ENCODE measurements at places on chromosomes 6 and 20.

GRCh38 chr20:46602429-46602828 lies 48.8 kb downstream of the SLC13A3 start:
- no peak for DNase-seq

- no peak for DNase-seq
Observed at GRCh38 chr6:145076115-145076841, 659.0 kb downstream of the EPM2A start.

DNA sequence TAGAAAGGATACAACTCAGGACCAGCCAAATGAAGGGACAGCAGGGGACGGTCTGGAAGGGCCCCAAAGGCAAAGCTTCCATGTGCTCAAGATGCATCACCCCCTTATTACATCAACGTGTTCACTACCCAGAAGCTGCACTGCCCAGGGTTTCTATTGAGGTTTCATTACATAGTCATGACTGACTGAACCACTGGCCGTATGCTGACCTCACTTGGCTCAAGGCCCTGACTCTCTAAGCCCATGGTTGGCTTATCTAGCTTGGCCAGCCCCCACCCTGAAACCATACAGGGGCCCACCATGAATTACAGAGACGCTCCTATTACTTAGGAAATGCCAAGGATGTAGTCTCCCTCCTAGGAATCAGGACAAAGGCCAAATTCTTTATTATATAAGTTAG lies 179.4 kb downstream of the FOXC1 start:
- no peak for DNase-seq

DNA sequence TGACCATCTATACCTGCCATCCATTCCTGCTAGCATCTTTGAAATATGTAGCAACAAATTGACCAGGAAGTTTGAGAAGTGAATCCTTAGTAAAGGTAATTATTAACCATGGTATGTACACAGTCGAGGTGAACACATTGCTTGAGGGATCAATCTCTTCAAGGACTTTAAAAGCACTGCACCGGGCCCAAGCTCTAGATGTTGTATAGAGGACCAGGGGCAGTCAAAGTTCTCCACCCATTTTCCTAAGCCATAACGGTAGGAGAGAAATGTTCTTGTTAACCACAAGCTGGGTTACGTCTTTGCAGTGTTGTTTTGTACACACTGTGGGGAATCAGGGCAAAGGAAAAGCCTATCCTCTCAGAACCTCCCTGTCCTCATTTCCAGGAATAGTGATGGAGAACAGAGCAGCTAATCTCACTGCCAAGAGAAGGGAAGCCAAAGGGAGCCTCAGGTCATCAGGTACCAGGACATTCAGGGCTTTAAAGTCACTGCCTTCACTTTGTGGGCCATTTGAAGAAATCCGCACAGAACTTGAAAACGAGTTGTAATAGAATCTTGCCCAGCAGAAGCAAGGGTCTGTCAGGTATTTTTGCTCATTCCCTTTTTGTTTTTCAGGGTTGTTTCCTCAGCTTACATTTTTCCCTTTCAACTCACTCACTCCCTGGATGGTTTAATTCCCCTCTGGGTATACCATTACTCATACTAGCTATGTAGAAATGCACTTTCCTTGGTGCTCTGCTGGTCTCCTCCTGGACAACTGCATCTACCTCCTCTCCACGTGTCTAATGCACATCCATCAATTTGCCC lies 5.3 kb upstream of the PM20D2 start:
- no peak for DNase-seq

GRCh38 chr6:151015101-151015700 lies 149.7 kb downstream of the MTHFD1L start:
- no peak for DNase-seq

GRCh38 chr6:13234130-13234529 lies 94.2 kb downstream of the TBC1D7 start:
- peak; percentile 16 for DNase-seq

GRCh38 chr6:155544677-155545076 lies 89.0 kb upstream of the NOX3 start:
- DNase-seq: no peak

DNA sequence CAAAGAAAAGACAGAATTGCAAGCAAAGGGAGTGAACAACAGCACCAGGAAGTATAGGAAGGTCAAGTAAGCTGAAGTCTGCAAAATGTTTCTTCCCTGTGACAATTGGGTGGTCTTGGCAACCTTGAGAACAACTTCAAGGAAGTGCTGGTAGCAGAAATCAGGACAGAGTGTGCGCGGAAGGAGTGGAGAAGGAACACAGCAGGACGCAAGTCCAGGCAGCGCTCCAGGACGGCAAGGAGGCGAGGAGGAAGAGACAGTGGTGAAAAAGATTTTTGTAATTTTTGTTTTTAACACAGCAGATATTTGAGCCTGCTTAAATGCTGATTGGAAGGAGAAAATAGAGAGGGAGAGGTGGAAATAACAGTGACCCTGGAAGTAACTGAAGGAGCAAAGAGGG lies 141.7 kb downstream of the F13A1 start:
- DNase-seq: no peak

DNA sequence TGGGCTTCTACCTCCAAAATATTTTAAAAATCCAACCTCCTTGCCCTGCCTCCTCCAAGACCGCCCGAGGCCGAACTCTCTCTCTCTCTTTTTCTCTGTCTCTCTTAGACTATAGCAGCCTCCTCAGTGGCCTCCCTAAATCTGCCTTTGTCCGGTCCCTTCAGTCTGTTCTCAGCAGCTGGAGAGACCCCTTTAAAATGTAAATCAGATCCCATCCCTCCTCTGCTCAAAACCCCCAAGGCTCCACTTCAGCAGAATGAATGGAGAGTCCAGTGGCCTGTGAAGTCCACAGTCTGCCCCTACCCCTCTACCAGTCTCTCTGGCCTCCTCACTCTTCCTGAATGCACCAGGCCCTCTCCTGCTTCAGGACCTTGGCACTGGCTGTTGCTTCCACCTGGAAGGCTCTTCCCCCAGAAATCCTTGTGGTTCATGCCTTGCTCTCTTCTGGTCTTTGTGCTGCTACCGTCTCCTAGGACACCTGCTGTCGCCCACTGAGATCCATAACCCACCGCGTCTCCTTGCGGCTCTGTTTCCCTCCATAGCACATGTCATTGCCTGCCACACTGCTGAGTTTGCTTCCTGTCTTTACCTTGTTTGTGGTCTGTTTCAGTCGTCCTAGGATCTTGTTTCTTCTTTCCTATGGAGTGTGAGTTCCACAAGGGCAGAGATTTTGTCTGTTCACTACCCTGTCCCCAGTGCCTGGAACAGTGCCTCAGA lies 6.0 kb downstream of the MLN start:
- DNase-seq: no peak

DNA sequence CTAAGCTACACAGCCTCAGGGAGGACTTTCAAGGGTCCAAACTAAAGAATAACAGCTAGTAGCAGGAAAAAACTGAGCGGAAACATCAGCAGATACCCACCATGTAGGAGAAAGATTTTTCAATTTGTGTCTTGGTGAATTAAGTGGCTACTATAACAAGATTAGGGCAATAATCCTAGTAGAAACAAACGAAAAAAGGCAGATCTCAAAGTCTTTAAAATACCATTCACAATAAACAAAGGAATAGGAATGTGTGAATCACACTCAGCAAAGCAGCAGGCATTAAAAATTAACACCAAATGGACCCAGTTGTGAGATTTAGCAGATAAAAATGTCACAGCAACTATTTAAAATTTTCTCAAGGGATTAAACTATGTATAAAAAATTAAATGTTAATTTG lies 761.2 kb downstream of the TENT5A start:
- DNase-seq: no peak

DNA sequence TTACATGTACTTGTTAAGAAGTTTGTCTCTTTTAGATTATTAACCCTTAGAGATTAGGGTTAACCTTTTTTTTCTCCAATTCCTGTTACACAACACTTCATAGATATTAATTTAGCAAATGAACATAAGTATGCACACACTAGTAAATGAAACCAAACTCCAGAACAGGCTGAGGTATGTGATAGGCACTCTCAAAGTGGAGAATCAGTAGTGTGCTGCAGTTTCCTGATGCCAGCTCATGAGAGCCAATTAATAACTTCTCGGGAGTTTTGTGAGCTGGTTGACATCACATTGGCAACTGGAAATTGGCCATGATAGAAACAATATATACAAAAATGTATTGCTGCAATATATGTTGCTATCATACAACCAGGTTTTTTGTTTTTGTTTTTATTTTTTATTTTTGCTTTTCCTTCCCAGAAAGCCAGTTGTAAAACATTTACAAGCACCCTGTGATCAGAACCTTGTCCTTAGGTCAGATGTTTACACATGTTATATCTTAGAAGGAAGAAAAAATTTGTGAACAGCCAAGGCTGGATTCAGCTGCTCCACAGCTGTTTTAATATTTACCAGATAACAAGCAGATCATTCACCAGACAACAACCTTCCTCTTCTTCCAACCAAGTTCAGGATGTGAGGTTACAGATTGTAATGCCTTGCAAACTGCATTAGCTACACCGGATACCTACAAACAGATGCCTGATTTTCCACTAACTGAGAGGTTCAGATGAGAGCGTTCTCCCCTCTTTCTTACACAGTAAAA lies 42.4 kb upstream of the ECHDC1 start:
- no peak for DNase-seq

- DNase-seq: no peak
Observed at GRCh38 chr20:58092871-58093270, 135.6 kb downstream of the ANKRD60 start.

DNA sequence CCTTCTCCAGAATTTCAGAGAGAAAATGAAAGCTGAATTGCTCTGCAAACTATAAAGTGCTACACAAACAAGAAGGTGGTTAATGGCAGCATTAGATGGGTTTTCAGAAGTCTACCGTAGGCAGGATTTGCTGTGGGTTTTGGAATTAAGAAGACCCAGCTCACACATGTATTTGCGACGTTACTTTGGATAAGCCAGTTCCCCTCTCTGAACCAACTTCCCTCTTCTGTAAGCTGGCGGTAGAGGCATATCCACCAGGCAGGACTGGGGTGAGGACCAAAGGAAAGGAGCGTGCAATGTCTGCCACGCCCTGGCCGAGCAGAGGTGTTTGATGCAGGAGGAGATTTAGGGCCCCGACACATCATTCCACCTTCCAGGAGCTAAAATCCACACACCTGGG lies 6.9 kb downstream of the RSPO4 start:
- DNase-seq: no peak

GRCh38 chr6:10520468-10520867 lies 683 bp upstream of the GCNT2 start:
- DNase-seq: no peak

DNA sequence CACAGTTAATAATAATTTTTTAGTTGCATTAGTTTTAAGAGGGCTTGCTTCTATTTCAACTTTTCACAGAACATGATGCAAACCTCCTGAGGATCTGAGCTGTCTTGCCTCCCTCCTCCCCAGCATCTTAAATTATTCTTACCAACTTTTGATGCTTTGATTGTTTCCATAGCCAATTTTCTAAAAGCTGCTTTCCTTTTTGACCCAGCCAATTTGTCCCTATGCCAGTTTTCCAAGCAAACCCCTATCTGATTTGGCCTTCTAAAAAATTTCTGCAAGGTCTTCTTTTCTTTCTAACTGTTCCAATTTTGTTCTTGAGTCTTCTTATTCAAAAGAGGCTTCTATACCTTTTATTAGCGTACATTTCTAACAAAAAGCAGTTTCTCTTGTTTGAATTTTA lies 26.5 kb upstream of the SNAP25 start:
- DNase-seq: no peak

GRCh38 chr6:3284436-3284876 lies 25.7 kb downstream of the PSMG4 start:
- DNase-seq: no peak

DNA sequence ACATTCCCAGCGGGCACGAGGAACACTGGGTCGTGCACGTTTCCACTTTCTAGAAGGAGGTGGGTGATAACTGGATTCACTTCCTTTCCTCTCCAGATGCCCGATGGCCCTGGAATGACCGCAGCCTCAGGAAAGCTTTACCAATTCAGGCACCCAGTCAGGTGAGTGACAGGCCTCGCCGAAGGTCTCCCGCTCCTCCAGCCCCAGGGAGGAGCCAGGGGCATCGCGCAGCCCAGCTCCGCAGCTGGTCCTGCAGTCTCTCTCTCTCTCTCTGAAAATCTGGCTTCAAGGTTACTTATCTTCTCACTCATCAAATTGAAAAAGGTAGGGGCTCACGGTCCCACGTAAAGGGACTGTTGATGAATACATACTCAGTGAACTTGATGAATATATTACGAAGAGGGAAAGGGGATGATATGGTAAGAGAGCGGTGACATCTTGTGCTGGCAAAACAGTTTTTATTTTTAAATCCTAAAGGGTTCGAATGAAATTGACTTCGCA lies 891 bp downstream of the RIPPLY2 start:
- DNase-seq: no peak

DNA sequence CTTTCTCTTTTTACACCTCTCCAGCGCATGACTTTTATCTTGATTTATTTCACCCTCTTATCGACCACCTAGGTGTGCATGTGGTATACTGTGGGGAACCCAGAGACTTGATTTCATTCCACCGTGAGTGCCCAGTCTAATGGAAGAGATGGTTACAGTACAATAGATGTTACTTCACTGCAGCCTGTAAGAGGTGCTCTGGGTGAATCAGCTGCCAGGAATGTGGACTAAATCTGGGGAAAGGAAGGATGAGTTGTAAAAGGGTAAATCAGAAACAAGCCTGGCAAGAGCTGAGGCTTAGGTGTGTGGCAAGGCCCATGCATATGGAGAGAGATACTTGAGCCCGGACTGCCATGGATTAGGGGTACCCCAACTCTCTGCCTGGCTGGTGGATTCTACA lies 7.4 kb downstream of the STK35 start:
- no peak for DNase-seq

GRCh38 chr20:6100246-6100645 lies 22.6 kb downstream of the FERMT1 start:
- no peak for DNase-seq

DNA sequence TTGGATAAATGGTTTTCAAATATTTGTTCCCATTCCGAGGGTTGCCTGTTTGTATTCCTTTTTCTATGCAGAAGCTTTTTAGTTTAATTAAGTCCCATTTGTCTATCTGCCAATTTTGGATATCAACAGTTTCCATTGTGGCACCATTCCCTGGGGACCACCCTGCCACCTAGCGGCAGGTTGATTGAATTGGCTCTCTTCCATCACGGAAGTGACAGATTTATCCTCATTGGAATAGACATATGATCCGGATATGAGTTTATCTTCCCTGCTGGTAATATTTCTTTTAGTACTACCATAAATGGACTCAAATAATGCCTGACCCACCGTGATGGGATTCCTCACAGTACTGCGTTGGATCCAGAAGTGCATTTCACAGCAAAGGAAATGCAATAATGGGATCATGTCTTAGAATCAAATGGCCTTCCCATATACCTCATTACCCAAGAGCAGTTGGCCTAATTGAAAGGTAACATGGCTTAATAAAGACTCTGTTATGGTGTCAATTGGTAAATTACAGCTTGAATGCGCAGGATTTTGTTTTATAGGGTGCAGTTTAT lies 327.0 kb downstream of the BMP2 start:
- DNase-seq: no peak

Data from AG04449 (cell line).